ENCODE measurements at places on chromosomes 6 and 20.

DNA sequence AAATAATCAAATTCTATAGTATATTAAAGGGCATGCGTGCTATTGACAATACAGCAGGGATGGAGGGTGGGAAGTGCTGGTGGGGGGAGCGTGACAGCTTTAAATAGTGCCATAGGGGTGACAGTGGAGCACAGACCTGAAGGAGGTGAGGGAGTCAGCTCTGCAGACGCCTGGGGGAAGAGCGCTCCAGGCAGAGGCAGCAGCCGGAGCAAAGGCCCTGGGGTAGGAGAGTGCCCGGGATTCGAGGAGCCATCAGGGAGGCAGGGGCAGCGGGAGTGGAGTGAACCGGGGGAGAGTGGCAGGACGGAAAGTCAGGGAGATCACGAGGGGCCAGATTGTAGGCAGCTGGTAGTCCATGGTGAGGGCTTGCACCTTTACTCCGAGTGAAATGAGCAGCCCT, 78.4 kb upstream of the CCDC167 start:
- DNase-seq = no peak

GRCh38 chr6:39100358-39100757, 14.6 kb downstream of the SAYSD1 start:
- DNase-seq = no peak

- no peak for DNase-seq
Observed at GRCh38 chr6:133553652-133554051, 312.5 kb downstream of the EYA4 start.

DNA sequence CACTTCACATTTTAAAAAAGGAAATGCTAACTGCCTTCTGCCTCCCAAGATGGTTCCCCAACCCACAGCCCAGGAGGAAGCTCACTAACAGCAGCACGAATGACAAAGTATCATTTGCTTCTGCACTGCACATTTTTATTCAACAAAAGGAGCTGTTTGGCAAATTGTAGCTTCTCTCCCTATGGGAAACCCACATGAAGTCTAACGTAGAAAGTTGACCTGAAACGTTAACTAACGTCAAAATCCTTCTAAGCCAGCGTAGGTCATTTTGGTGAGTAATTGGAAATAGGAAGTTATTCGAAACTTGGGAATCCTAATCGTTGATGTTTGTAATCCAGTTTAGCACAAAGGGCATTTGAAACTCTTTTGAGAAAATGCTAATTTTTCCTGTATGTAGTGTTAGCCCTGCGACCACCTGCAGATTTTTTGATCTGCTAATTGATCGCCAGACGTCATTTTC, 2.9 kb downstream of the SALL4 start:
- no peak for DNase-seq

DNA sequence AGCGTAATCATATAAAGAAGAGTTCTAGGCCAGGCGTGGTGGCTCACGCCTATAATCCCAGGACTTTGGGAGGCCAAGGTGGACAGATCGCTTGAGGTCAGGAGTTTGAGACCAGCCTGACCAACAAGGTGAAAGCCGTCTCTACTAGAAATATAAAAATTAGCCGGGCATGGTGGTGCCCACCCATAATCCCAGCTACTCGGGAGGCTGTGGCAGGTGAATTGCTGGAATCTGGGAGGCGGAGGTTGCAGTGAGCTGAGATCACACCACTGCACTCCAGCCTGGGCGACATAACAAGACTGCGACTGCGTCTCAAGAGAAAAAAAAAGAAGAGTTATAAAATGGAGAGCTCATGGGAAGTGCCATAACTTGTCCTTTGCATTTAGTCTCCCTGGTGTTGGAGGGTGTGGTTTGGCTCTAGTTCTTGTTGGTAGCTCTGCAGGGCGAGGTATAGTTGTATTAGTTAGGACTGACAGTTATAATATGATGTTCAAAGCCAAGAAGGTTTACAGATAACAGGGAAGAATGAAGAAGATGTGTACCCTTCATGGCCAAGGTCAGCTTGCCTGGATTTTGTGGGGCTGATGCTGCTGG, 54.8 kb downstream of the UTRN start:
- no peak for DNase-seq

DNA sequence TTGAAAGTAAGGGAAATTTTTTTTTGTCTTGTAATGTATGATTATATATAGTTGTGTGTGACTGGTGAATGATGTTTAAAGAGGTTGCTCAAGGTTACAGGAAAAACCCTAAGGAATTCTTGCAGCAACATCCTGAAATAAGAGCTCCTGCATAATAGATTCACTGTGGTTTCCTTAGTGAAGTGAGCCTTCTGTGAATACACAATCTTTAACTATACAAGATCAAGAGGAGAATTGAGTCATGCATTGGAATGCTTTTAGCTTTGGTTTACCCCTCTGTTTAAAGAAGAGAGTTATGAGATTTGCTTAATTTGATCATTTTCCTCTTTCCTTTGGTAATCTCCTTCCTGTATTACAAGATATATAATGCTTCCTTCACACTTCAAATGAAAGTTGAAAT, 141.6 kb upstream of the EYA4 start:
- no peak for DNase-seq

DNA sequence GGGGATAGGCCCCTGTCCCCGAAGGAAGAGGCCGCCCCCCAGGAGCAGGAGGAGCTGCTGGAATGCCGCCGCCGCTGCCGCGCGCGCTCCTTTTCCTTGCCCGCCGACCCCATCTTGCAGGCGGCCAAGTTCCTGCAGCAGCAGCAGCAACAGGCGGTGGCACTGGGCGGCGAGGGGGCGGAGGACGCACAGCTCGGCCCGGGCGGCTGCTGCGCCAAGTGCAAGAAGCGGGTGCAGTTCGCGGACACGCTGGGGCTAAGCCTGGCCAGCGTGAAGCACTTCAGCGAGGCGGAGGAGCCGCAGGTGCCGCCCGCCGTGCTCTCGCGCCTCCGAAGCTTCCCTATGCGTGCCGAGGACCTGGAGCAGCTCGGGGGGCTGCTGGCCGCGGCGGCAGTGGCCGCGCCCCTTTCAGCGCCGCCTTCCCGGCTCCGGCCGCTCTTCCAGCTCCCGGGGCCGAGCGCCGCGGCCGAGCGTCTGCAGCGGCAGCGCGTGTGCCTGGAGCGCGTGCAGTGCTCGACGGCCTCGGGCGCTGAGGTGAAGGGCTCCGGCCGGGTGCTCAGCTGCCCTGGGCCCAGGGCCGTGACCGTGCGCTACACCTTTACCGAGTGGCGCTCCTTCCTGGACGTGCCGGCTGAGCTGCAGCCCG, 630 bp downstream of the PPP1R3G start:
- peak; percentile 34 for DNase-seq

- DNase-seq = no peak
Observed at GRCh38 chr6:47057830-47058540, 15.9 kb upstream of the ADGRF1 start.

DNA sequence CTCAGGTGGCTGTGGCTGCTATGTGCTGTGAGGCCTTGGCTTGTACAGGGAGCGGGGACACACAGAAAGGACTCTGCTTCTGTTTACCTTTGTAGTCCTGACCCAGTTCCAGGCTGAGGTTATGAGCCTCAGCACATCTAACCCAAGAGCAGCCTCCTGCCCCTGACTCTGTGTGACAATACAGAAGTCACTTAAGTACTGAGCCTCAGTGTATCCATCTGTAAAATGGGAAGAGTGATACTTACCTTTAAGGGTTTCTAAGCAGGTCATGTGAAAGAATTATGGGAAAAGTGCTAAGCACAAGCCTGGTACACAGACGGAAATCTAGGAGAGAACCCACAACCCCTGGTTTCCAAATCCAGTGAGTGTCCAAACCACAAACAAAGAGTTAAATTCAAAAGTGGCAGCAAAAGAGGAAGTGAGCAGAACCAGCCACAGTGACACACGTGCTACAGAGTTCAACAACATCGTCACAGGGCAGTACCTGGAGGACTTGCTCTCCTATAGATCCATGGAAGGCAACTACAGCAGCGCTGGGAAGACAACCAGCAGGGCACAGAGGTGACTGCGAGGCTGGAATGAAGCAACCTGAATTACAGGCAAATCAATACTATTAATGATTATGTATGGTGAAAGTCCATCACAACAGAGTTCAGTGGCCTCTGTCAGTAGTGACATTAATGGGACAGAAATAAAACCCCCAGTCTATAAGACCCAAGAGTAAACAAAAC, 12.5 kb downstream of the TRIM26 start:
- DNase-seq = no peak

DNA sequence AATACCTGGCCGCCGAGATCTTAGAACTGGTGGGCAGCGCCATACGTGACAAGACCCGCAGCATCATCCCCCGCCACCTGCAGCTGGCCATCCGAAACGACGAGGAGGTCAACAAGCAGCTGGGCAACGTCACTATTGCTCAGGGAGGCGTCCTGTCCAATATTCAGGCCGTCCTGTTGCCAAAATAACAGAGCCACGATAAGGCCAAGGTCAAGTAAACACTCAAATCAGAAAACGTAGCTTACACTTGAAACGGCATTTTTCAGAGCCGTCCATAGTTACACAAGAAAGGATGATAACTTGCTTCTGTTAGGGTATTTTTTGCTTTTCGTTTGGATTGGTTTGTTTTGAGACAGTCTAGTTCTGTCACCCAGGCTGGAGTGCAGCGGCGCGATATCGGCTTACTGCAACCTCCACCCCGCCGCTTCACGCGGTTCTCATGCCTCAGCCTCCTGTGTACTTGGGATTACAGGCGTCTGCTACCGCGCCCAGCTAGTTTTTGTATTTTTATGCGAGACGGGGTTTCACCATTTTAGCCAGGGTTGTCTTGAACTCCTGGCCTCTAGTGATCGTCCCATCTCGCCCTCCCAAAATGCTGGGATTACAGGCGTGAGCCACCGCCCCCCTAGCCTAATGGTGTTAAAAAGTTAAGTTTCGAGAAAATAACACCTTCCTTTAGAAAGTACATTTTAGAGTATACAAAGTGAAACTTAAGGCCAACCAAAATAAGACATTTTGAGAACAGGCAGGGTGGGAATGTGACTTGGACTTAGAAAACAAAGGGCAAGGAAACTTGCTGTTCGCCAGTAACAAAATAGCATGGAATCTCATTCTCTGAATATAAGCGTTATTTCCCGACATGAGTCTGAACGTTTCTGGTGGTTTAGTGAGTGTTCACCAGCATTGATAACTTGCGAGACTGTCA, 42.8 kb upstream of the HFE start:
- DNase-seq = no peak

- DNase-seq = no peak
Observed at GRCh38 chr20:3297079-3297378, 58.0 kb upstream of the SLC4A11 start.

DNA sequence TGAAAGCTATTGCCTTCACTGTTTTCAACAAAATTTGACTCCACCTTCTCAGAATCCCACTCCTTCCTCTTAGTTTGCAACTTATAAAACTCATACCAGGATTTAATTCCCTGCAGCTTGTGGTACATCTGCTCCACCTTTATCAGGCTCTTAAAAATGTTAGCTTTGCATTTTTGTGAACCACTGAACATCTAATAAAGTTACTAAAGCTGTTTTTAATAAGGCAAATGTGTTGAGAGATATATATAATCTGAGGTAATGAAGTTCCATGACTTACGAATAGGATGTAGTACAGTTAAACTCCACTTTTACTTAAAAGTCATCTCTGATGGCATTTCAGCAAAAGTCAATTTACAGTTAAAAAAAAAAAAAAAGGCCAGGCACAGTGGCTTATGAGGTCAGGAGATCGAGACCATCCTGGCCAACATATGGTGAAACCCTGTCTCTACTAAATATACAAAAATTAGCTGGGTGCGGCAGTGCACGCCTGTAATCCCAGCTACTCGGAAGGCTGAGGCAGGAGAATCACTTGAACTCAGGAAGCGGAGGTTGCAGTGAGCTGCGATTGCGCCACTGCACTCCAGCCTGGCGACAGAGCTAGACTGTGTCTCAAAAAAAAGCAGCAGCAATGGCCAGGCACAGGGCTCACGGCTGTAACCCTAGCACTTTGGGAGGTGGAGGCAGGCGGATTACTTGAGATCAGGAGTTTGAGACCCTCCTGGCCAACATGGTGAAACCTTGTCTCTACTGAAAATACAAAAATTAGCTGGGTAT, 106.2 kb downstream of the KIF13A start:
- no peak for DNase-seq

DNA sequence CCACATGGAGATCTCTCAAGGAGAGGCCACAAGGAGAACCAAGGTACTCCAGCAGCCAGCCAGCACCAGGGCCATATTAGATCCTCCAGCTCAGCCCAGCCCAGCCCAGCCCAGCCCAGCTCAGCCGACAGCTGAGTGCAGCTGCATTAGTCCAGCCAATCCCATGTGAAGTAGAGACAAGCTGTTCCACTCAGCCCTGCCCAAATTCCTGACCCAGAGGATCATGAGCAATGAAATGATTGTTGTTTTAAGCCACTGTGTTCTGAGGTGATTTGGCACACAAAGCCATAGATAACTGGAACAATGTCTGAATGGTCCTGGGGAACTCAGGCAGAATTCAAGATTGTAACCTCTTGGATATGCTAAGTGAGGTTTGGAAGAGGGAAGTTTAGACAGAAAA, 59.5 kb upstream of the BMP2 start:
- DNase-seq = peak; percentile 84

DNA sequence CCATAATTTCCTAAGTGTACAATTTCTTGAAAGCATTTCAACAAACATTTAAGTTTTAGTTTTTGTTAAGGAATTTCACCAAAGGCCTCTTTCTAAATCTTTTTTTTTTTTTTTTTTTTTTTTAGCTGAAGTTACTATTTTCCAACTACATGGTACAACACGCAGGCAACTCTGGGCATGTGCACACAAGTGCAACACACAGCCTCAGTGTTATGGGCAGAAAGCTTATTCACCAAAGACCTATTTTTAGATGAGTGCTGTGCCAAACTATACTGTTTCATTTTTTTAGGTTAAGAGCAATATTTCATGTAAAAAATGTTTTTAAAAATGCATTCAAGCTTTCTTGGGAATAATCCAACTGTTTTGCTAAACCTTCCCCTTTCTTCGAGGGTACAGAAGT, 42.0 kb upstream of the MAP3K4 start:
- DNase-seq = no peak

DNA sequence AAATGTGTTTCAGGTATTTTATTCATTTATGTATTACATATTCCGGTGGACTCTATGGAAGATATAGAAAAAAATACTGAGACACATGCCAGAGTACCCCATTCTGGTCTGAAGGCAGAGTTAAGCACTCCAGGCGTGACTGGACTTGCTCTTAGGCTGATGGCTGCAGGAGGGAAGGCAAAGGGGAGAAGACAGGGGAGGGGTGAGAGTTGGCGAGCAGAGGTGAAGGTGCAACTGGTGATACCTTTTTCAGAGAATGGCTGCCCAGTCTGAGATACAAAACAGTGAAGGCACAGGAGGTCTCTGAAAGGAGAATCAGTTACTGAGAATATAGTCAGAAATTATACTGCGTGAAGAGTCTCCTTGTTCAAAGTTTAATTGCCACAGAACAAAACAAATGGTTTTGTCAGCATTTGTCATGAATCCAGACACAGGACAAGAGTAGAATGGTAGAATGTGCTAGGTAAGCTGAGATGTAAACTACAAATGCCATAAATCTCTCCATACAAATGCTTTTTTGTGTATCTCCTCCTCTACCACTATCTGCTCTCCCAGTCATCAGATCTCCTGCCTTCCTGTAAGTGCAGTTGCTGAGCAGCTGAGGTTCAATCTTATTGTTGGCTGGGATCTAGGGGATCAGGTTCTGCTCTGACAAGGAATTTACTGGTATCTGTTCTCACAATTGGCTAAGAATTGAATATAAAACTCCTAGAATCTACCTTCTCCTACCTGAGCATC, 104.2 kb upstream of the DST start:
- no peak for DNase-seq

Data from left colon (tissue), 2 donors.